Right hindlimb (tissue), 1 donor: ENCODE measurements at places on chromosomes 6 and 20.

GRCh38 chr6:161829291-161829729, 555.4 kb upstream of the AGPAT4 start:
- no peak for DNase-seq

- DNase-seq: peak; percentile 42
These were observed 182.6 kb downstream of the RNGTT start for GRCh38 chr6:88780714-88781389.

GRCh38 chr6:2818593-2818992, 23.1 kb downstream of the SERPINB1 start:
- DNase-seq: no peak

DNA sequence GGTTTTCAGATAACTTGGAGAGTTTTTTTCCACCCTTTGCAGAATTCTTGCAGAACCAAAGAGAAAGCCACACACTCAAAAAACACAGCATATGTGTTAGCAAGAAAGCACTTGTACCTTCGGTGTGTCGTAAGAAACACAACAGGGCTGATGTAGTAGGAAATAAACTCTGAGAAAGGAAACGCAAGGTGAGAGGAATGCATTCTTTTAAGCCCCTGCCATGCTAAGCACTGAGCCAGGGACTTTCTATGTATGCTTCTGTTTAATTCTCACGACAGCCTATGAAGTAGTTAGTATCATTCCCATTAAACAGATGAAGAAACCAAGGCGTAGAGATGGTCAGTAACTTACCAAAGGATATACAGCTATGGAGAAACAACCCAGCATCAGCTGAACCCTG, 23.1 kb downstream of the NEDD9 start:
- no peak for DNase-seq

DNA sequence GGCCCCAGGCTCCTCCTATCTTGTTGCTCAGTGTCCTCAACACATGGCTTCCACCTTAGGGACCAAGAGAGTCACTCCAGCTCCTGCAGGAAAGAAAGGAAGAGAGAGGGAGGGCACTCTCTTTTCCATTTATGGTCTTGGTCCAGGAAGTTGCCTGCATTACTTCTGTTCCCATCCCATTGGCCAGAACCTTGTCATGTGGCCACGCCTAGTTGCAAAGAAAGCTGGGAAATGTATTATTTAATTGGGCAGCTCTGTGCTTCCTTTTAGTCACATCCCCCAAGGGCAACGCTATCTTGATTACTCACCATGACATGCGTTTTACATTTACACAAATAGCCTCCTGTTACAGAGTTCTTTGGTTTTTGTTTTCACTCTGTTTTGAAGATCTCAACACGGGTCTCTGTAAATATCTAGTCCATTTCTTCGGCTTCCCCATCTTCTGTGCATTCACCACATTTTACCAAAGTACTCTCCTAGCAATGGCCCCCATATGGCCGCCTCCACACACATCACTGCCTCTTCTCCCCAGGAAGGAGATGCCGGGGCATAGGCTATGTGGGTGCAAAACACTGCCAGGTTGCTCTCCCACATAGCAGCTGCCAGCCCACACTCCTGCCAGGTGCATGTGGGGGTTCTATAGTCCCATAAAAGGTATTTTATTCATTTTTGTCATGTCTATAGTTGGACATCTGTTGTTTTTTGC, 35.7 kb upstream of the ZMYND8 start:
- DNase-seq: no peak

DNA sequence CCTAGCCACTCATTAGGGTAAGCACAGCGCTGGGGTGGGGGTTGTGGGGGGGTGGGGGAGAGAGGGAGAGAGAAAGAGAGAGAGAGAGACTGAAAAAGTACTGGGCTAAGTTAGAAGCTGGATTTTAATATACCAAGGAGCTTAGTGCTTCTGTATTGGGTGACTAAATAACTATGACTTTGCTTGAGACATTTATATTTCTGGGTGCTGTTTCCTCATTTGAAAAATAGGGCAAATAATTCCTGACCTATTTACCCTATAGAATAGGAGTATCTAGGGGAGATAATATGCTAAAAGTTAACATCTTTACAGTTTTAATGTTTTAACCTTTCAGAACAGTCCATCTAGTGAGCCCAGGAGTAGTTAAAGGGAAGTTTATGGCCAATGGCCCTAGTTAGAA, 7.7 kb downstream of the NKAIN2 start:
- no peak for DNase-seq

DNA sequence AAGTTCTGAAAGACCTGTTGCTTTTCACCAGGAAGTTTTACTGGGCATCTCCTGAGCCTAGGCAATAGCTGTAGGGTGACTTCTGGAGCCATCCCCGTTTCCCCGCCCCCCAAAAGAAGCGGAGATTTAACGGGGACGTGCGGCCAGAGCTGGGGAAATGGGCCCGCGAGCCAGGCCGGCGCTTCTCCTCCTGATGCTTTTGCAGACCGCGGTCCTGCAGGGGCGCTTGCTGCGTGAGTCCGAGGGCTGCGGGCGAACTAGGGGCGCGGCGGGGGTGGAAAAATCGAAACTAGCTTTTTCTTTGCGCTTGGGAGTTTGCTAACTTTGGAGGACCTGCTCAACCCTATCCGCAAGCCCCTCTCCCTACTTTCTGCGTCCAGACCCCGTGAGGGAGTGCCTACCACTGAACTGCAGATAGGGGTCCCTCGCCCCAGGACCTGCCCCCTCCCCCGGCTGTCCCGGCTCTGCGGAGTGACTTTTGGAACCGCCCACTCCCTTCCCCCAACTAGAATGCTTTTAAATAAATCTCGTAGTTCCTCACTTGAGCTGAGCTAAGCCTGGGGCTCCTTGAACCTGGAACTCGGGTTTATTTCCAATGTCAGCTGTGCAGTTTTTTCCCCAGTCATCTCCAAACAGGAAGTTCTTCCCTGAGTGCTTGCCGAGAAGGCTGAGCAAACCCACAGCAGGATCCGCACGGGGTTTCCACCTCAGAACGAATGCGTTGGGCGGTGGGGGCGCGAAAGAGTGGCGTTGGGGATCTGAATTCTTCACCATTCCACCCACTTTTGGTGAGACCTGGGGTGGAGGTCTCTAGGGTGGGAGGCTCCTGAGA, at the start of gene HFE:
Gene HFE (plus strand): TSS at position 146 of the 832 bp plus-strand sequence. CDS start 12 bp downstream, at position 158.
- DNase-seq: peak; percentile 83

DNA sequence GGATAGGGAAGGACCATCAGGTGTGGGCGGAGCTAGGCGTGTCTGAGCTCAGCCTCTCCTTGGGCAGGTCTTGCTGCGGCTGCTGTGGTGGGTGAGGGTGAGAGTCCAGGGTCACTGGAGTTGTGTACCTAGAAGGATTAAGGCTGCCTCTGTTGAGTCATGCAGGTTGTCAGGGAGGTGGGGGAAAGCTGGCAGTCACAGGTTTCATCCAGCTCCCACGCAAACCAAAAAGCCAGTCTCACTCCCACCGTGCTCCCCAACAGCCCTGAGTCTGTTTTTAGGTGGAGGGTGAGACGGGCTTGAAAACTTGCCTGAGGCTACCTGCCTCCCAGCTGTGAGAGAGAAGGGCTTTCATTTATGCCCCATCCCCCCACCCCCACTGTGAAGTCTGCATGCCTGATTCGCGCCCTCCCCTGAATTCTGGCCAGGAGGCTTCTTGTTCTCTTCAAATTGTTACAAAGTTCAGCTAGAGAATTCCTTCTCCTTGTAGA, 161.5 kb downstream of the MYLK4 start:
- DNase-seq: no peak

DNA sequence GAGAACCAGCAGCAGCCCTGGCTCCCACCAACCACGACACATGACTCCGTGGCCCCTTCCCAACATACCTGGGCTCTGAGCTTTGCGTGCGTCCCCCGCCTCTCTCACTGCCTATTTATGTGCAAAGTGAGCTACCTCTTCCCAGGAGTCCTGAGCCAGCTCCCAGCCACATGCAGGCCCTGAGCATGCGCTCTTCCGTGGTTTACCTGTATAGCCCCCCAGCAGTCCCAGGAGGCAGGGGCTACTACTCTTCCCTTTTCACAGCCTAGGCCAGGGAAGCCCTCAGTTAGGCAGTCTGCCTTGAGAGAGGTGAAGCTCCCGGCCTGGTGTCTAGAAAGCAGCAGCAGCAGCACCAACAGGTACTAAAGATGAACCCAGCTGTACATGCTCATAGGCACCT, 114.8 kb upstream of the CDYL start:
- no peak for DNase-seq

DNA sequence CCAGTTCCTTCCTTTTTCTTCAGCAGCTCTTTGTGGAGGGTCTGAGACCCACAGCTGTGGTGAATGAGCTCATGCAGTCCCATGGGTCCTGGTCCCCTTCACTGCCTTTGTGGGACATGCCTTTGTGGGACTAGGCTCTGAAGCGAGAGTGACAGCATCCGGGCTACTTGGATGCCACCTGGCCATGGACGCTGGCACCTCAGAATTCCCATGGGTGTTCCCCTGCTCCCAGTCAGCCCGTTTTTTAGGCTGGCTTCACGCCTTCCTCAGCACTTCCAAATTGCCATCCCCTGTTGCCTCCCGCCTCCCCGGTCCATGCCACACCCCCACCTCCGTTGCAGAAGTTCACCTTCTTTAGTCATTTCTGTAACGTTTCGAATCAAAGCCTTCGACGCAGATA, 45.1 kb downstream of the RAMACL start:
- no peak for DNase-seq

DNA sequence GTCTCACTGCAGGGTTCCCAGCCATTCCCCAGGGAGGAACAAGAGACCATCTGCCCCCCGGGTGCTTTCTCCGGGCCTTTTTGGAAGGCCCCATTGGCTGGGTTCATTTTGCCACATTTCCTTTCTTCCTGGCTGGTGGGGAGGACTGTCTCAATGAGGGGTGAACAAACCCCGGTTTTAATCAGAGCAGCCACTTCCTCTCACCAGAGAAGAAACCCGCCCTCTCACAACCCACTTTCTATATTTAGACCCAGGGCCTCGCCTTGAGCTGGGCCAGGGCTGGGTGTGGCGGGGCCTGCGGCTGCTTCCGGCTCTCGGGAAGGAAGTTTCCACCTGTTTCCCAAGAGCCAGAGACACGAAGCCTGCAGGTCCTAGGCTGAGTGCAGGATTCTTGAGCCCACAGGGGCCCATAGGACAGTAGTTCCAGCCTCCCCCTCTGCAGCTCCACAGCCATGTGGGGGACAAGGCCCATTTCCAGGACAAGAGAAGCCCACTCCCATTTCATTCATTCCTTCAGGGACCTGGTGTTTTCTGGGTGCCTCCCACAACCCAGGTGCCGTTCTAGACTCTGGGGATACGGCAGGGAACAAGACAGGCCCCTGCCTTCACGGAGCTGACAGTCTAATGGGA, 41.8 kb downstream of the RBM38 start:
- peak; percentile 59 for DNase-seq

GRCh38 chr20:23092384-23092756, 6.2 kb upstream of the CD93 start:
- no peak for DNase-seq

DNA sequence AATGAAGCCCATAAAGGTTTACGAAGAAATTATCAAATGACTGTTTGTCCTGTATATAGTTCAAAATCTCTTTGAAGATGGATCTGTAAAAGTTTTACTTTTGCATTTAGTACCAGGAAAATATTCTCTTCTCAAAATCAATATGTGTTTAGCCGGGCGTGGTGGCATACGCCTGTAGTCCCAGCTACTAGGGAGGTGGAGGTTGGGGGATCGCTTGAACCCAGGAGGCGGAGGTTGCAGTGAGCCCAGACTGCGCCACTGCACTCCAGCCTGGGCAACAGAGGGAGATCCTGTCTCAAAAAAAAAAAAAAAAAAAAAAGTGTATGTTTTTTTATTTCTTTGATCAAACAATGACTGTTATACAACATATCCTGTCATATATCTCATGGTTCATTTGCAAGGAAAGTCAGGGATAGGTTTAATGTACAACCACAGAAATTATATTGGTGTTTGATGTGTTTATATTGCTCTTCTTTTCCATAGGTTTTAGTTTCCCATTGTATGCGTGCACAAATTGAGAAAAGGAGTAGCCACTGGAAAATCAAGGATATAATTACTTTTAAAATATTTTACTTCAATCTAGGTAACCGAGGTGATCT, 40.1 kb downstream of the SOX4 start:
- DNase-seq: no peak

GRCh38 chr6:149468179-149468578, 16.6 kb downstream of the ZC3H12D start:
- no peak for DNase-seq

DNA sequence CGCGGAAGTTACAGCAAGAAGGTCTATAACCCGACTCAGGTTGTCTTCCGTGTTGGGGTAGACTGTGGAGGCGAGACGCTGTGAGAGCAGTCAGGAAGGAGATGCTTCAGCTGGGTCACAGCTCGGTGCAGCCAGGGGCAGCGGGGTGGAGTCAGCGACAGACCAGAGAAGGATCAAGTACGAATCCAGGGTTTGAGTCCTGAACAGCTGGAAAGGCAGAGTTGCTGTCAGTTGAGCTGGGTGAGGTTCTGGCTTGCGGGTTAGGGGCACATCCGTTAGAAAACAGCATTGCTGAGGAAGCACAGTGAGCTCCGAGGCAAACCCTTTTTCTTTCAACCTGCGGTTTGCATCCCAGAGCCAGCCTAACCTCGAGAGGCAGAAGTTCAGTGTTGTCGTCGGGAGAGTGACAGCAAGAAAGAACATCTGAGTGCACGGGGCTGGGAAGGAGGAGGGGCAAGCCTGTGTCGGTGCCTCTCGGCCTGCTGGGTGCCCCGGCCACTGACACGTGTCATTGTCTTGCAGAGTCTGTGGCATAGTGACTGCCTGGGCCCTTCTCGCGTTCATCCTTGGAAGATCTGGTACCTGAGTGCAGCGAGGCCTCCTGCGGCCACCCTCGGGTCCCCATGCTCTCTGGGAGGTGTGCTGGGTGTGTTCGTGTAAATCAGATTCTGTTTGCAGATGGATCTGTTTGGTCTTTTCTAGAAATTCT, 20.0 kb downstream of the PNLDC1 start:
- DNase-seq: no peak

DNA sequence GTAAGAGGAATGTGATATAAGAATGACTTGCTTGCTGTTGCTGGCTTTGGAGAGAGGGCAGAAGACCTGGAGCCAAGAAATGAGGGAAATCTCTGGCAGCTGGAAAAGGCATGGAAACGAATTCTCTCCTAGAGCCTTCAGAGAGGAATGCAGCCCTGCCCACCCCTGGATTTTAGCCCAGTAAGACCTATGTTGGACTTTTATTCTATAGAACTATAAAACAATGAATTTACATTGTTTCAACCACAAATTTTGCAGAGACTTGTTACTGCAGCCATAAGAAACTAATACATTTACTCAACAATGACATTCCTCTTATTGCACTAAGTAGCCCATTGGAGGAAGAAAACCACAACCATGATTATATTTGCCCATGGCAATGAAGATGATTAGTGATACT, 39.5 kb upstream of the PREP start:
- no peak for DNase-seq

DNA sequence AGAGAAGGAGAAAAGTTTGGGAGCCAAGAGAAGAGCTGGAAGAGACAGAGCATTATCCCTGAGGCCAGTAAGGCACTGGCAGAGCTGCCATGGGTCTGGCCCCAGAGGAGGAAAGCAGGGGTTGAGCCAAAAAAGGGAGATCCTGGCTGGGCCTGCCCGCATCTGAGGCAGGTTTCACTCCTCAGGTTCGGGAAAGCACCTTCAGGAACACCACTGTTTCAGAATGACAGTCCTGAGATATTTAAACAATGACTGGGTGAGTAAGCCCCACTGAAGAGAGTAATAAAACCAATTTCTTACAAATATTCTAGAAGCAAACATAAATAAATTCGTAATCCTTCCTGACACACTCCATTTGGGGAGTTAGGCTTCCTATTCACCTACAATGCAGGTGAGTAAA, 152.2 kb downstream of the BACH2 start:
- DNase-seq: no peak
